ENCODE measurements at places on chromosomes 16 and 17. TPM values are rescaled to one million over a fixed set of nuclear protein-coding genes. Genes with fewer than 3 reads are reported as not detected.

The VEZF1 gene
- 22.2 TPM for total RNA-seq

The PLA2G10 gene
- not detected for total RNA-seq

The OMG gene
- total RNA-seq, result not detected

- no peak for ATAC-seq
Observed at GRCh38 chr17:79921411-79922115, 82.3 kb upstream of the CBX4 start.

DNA sequence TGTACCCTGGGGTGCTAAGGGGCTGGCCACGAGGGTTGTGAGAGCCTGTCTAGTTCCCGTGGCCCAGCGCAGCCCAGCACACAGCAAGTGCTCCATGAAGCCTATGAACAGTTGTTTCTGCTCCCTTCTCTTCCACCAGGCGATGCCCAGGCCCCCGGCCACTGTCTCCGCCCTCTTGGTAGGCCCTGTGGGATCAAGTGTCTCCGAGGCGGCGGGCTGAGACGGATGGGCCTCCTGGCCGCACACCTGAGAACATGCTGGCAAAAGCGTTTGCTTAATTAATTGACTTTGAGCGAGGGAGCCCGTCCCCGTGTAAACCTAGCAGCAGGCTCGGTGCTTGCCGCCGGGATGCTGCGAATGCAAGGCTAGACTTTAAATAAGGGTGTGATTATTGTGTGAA is 129.7 kb upstream of the GSE1 start:
- ATAC-seq, result no peak

DNA sequence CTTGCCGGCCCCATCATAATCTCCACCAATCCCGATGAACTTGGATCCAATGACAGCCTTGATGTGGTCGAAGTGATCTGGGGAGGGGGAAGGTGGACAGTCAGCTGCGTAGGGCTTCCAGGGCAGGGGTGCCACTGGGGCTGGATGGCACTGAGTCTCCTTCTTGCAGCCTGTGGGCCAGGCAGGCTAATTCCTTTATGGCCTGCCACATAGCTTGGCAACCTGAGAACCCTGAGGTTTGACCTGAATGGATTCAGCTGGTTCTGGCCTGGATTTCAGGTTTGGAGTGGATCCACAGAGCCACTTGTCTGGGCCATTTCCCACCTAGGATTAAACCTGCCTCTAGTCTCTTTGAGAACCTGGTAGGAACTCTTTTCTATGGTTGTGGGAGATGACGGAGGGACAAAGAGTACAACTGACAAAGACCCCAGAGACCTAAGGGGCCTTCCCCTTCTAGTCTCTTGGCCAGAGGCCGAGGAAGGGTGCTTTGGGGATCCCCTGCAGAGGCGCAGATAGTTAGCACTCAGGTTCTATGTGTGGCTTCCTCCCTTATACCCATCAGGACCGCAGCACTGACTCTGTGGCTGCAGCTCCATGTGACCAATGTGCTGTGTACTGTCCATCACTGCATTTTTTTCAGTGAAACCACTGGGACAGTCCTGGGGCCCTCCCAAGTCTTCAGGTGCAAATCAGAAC is 9.2 kb upstream of the DPEP3 start:
- no peak for ATAC-seq

DNA sequence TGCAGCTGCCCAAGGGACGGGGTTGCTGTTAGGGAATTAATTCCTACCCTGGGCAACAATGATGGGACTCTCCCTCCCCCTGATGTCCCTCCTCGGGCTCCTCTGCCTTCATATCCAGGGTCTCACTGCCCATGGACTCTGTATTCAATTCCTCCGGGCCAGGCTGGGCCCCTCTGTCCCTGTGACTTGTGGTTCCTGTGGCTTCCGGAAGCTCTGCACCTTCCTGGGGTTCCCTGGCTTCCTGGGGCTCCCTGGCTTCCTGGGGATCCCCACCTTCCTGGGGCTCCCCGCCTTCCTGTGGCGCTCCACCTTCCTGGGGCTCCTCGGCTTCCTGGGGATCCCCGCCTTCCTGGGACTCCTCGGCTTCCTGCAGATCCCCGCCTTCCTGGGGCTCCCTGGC is 35.2 kb downstream of the SRL start:
- ATAC-seq, result no peak

DNA sequence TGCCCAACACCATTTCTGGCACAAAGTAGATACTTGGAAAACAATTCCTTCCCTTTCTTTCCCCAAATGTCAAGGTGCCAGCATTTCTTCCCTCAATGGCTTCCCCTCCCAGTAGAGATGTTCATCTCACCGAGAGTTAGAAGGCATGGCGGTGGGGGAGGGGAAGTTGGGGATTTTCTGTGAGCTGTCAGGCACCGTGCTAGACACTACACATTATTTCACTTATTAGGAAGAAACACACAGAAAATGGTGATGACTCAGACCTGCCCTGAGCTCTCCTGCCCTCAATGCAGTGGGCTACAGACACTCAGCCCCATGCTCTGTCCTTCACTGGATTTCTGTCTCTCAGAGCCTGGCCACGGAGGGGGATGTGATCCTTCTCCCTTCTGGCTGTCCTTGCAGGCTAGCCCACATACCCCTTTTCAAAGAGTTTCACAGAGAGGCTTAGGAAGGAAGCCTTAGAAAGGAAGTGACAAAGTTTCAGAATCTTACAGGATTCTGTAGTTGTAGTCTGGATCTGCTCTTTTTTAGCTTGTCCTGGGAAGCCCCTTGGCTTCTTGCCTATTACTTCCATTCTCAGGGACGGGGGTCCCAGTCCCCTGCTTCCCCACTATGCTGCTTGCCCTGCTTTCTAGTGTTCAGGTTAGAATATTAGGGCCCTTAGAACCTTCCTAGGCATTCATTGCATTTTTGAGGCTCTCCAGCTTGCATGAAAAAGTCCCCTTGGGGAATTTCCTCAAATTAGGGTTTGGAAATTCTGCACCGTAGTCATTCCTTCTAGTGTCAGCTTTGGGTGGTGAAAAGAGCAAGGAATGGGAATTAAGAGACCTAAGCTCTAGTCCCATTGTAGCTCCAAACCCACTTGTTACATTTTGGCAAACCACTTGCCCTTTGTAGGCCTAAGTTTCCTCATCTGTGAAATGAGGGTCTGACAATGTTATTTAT is 12.2 kb upstream of the CCL5 start:
- no peak for ATAC-seq

DNA sequence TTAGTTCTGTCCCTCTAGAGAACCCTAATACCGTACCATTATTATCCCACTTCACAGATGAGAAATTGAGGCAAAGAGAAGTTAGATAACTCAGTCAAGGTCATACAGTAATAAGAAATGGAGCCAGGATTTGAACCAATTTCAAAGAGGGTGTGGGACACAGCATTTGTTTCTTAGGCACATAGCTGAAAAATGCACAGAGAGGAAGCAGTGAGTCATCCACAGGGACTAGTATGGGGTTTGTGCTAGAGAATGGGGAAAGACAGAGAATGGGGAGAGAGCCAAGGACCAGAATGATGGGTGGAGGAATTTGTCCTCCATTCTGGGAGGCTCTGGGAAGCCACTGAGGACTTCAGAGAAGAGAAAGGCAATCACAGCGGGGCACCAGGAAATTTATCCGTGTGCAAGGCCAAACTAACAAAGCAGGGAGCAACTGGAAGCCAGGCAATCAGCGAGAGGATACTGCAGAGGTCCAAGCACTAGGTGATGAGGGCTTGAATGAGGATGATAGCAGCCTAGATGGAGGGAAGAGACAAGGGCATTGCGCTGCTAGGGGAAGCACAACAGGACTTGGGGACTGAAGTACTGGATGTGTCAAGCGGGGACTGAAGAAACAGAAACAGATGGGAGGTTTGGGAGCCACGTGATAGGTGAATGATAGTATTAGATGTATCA is 78.1 kb upstream of the ZFHX3 start:
- peak; percentile 61 for ATAC-seq

GRCh38 chr16:3971261-3971660 is 90.7 kb upstream of the CREBBP start:
- ATAC-seq, result peak; percentile 82

DNA sequence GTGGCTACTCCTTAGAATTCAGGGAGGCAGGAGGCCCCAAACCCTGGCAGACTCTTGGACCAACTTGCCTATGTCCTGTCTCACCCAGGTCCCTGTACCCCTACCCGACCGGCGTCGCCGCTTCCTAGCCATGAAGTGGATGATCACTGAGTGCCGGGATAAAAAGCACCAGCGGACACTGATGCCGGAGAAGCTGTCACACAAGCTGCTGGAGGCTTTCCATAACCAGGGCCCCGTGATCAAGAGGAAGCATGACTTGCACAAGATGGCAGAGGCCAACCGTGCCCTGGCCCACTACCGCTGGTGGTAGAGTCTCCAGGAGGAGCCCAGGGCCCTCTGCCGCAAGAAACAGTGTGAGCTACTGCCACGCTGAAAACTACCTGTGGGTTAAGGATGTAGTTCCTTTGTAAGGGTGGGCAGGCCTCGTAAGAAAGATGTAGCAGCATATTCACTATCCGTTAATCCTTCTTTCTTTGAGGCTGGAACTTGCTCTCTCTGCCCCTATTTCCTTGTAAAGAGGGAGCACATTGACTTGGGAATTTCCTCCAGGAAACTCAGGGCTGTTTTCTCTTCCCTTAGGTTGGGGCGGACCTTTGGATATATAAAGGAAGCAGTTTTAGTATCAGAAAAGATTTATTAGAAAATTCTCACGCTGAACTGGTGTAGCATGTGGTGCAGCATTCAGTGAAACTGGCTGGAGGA is 4.1 kb downstream of the MRPS7 start:
- no peak for ATAC-seq
